ENCODE measurements at places on chromosomes 4 and X.

GRCh38 chr4:8548731-8549351, 31.4 kb upstream of the GPR78 start:
- no peak for DNase-seq

GRCh38 chr4:81314196-81314896, 99.3 kb upstream of the PRKG2 start:
- DNase-seq = no peak

DNA sequence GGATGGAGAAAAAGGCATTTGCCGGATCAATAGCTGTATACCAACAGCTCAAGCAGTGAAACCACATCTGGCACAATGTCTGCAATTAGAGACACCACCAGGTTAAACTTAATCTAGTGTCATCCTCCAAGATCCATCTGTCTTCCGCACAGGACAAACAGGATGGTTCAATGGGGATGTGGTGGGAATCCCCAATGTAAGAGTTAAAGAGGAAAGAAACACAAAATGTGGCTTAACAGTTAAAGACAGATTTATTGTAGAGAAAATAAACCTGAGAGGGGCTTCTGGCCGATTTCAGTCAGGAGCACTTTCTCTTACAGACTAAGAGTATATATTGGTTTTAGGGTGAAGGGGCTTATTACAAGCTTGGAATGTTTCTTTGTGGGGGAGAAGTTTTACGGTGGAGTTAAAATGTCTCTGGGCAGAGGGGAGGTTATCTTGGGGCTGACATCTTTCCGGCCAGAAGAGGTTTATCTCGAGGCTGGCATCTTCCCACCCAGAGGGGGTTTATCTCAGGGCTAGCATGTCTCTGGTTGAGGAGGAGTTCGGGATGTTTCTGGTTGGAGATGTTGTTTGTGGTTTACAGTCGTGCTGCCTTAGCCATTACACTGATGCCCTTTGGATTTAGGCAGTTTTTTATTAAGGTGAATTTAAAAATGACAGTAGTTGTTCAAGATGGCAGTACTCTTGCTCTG, 61.7 kb downstream of the KANTR start:
- no peak for DNase-seq

DNA sequence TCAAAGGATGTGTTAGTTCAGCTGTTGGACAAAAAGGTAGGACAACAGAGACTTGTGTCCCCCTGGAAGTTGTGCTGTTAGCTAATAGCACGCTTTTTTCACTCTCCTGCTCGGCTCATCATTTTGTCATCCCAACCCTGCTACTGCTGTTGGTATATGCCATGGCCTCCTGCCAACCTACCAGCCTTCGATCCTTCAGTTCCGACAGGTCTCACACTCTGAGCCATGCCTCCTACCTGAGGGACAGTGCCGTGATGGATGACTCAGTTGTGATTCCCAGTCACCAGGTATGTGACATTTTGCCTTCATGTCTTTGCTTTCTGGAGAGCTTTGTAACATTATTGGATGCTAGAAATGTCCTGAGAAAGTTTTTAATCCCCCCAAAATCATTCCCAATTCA, 268.1 kb downstream of the ANK2 start:
- DNase-seq = no peak

DNA sequence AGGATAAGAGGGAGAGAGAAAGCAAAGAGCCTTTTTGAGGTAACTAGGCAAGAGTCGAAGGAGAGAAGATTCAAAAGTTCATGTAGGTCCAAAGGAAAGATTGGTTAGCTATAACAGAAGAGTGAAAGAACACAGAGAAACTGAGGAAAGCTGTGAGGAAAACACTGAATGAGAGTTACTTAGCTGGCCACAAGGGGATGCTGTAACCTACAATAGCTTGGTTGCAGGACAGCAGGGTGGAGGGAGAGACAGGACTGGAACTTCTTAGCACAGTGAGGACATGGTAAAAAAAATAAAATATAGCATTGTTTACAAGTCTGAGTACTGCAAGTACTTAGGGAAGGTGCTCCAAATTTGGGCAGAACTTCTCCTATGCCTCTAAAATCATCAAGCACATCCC, 48.3 kb downstream of the RAI2 start:
- DNase-seq = peak; percentile 9

DNA sequence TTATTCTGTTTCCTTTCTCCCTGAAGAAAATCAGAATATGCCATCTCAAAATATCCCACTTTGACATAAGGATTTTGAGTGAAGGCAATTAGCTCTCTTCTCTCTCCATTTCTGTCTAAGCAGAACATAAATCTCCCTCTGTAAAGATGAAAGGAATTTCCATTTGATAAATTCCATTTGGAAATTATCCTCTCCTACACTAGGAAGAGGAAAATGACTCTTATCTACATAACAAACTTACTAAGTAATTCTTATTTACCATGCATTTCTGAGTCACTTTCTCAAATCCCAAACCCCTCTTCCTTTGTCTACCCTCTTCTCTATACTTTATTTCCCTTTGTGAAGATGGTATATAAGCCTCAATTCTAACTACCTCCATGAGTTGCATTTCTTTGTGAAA, 11.4 kb downstream of the TBCK start:
- DNase-seq = no peak
